ENCODE measurements at places on chromosomes 16 and 17. TPM values are rescaled to one million over a fixed set of nuclear protein-coding genes. Genes with fewer than 3 reads are reported as not detected.

Gene ACSM2A
- not detected for total RNA-seq

Gene SCNN1G
- not detected for total RNA-seq

Gene CENPT
- total RNA-seq, result 32.6 TPM

Gene BHLHA9
- total RNA-seq, result not detected

Gene ATP6V0A1
- 20.6 TPM for total RNA-seq

Gene PRSS33
- not detected for total RNA-seq

Gene AARSD1
- total RNA-seq, result 23.5 TPM

Gene AURKB
- total RNA-seq, result 7.0 TPM

Gene SENP3
- 62.5 TPM for total RNA-seq

Gene ZNF423
- 22.7 TPM for total RNA-seq

Gene ICAM2
- total RNA-seq, result 31.8 TPM
